ENCODE measurements at places on chromosomes 3 and 15.

- DNase-seq = no peak
Observed at GRCh38 chr15:92336419-92336987, 57.2 kb upstream of the ST8SIA2 start.

GRCh38 chr3:42443819-42444436 lies 33.5 kb upstream of the LYZL4 start:
- DNase-seq = peak; percentile 64

DNA sequence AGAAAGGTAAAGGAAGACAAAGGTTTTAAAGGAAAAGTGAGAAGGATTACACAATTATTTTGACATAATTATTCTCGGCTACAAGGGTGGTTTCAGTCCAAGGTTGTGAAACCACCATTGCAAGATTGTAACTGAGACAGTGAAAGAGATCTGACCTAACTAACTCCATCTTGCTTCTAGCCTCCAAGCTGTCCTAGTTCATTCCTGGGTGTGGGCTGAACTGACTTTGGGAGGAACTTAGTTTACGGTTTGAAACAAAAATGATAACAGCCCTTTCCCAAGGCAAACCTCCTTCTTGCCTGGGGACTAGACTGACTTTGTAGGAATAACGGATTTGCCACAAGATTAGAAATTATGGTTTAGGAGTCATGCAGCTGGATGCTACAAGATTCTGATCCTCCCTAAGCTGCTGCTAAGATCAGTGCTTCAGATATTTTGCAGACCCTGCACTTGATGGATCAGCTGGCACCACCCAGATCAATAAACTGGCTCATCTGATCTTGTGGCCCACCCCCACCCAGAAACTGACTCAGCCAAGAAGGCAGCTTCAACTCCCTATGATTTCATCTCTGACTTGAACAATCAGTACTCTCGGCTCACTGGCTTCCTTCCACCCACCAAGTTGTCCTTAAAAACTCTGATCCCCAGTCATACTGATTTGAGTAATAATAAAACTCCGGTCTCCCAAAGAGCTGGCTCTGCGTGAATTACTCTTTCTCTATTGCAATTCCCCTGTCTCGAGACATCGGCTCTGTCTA lies 57.7 kb upstream of the AADACL2 start:
- no peak for DNase-seq

- no peak for DNase-seq
Observed at GRCh38 chr3:126742057-126742456, 38.0 kb downstream of the CHCHD6 start.

GRCh38 chr15:50123861-50124557 lies 5.0 kb upstream of the ATP8B4 start:
- no peak for DNase-seq

DNA sequence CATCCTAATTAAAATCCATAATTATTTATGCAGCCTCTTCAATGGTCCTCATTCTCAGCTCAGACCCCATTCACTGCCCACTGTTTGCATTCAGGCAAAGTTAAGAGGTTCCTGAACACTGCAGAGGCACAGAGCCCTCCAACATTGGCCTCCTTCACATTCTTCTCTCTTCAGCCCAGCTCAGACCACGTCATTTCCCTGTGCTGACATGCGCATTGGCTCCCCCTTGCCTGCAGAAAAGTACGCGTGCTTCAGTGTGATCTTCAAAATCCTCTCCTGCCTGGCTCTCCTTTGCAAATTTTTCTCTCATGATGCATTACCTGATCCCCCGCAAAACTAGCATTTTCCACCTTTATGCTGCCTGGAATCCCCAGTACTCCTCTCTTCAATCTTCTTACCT lies 552.3 kb downstream of the NTRK3 start:
- no peak for DNase-seq

GRCh38 chr3:9352917-9353752 lies 9.7 kb upstream of the THUMPD3 start:
- DNase-seq = peak; percentile 41

DNA sequence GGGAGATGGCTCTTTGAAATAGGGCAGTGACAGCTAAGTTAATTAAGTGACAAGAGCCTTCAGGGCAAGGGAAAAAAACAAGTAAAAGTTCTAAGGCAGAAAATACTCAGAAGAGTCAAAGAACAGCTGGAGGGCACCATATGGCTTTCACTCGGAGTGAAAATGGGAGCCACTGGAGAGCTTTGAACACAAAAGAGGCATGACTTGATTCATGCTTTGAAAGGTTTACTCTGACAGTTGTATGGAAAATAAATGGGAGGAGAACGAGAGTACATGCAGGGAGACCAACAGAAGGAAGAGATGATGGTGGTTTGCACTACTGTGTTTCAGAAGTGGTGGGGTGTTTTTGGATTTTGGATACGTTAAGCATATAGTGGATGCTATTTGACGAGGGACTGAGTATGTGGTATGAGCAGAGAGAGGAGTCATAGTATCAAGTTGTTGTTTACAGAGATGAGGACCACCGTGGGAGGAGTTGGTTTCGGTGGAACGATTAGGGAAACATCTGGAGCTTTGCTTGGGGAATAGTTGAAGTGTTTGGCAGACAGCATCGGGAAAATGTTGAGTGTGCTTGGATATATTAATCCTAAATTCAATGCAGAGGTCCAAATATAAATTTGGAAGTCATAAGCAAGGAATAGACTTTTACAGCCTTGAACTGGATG lies 411.5 kb downstream of the GABRG3 start:
- no peak for DNase-seq

DNA sequence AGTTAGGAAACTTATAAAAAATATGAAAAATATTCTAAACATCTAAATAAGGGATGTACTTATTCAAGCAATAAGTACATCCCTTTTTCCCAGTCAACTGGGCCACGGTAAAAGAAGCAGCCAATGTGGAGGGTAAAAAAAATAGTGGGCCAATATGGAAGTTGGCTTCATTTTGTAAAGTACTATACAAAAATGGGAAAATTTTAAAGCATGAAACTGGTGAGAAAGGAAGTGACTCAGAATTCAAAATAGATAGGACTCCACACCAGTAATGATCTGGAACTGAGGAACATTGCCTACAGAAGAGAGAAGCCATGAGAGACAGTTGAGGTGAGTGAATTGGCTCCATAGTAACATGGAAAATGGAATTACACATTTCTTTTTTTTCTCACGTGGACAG lies 108.9 kb downstream of the FNDC3B start:
- no peak for DNase-seq

DNA sequence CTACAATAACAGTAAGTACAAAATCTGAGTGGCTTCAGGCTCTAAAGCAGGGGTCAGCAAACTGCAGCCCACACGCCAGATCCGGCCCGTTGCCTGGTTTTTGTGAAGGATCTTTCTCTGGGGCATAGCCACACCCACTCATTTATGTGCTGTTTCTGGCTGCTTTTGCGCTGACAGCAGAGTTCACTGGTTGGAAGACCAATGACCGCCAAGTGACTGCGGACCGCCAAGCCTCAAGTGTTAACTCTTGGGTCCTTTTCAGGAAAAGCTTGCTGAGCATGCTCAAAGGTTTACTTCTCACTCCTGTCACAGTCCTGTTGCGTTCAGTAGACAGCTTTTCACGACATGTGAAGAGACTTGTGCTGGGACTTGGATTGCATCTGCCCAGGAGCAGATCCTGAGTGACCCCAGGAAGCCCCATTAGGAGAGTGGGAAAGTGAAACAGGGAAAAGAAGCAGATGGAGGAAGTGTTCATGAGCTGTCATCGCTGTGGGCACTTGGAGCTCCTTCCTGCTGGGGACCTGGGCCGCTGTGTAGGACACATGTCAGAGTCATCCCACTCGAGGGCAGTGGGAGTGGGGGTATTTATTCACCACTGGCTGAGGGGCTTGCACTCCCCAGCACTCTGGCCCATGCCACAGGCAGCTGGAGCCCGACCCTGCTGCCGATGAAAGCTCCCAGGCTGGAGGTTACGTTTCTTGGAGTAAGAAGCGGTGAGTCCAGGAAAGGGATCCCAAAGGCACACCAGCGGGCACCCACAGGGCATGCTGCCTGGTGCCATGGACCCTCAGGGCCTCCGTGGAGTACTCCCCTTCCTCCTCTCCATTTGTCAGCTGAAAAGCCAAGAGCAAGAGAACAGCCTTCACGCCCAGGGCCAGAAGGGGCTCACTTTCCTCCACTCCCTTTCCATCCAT lies 249.1 kb downstream of the PLCL2 start:
- DNase-seq = no peak

GRCh38 chr15:33104212-33104611 lies 90.3 kb downstream of the FMN1 start:
- DNase-seq = no peak

GRCh38 chr3:126485176-126485897 lies 9.6 kb upstream of the ZXDC start:
- DNase-seq = no peak

GRCh38 chr15:43146184-43146583 lies 12.8 kb downstream of the TMEM62 start:
- DNase-seq = no peak

DNA sequence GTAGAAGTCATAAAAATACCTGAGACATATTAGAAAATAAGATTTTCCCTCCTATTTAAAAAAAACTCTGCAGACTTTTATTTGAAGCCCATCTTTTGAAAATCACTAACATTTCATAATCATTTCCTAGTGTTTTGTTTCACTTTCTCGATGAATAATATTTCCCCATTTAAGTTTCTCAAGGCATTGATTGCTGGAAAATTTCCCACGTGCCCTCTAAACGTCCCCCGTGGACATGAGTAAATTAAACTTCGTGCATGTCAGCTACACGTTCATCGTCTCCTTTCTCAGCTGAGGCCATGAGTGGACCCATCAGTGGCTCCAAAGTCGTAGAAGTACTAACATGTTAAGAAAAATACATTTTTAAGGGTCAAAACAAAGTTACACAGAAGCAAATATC lies 2.0 kb upstream of the TM2D3 start:
- DNase-seq = no peak

All from T follicular helper cell (primary cell).